Hepatic stellate cell (primary cell): ENCODE measurements at places on chromosomes 3 and 15.

- no peak for DNase-seq
Observed at GRCh38 chr3:149678351-149678950, 20.6 kb upstream of the WWTR1 start.

GRCh38 chr3:58090351-58090750 lies 82.1 kb downstream of the FLNB start:
- no peak for DNase-seq

DNA sequence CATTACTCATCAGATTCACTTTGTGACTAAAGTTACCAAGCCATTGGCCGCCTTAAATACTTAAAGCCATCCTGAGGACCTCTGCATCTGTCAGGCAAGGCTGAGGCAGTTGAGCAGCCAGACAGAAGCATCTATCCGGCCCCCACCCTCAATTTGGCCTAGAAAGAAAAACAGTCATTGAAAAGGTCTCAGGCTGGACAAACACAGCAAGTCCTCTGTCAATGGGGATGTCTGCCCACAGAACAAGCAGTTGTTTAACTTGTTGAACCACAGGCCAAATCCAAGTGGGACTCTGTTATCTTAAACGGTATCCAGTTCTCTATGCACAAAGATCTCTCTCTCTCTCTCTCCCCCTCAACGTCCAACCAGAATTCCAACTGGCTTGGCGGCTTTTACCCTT lies 2.8 kb downstream of the ZIC4 start:
- DNase-seq: no peak

DNA sequence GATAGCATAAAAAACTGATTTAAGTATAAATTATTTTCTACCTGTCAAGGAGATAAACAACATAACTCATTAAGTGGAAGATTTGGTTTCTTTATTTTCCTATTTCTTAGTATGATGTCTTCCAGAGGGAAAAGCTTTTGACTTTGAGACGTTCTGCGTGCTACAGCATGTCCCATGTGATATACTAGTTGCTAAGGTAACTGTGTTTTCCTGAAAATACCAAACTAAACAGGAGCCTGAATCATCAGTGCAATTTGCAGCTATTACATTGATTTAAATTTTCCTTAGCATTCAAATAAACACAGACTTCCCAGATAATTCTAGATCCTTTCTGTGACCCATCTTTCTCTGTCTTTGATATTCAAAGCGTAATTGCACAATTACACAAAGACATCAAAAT lies 117.7 kb upstream of the P2RY1 start:
- no peak for DNase-seq

GRCh38 chr3:81164806-81165205 lies 596.6 kb downstream of the GBE1 start:
- no peak for DNase-seq

- DNase-seq: peak; percentile 38
Observed at GRCh38 chr3:12187448-12188327, 29.0 kb upstream of the TIMP4 start.

DNA sequence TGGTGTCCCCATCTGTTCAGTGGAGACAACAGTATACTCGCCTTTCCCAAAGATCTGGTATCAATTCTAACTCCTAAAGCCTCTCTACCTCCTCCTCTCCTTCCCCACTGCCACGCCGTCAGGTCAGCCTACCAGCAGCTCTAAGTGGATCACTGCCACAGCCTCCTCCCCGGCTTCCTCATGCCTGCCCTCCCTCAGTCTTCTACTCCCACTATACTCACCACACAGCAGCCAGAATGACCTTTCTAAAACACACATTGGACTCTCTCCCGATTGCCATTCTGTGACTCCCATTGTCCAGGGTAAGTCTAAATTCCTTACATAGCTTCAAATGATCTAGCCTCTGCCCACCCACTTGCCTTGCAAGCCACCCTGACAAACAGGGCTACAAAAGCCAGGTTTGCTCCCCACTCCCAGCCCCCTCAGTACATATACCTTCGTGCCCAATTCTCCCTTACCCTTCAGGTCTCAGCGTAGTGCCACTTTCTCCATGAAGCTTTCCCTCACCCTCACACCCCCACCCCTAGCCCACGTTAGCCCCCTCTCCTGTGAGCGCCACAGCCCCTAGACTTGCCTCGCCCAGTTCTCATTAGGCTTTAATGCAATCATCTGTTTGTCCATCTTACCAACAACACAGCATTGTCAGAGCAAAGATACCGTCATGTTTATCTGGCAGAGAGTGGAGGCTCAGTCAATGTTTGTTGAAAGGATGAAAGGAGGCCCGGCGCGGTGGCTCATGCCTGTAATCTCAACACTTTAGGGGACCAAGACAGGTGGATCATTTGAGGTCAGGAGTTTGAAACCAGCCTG lies 9.5 kb upstream of the SEMA7A start:
- DNase-seq: peak; percentile 68

- DNase-seq: no peak
Observed at GRCh38 chr3:176286476-176287085, 910.7 kb downstream of the TBL1XR1 start.

DNA sequence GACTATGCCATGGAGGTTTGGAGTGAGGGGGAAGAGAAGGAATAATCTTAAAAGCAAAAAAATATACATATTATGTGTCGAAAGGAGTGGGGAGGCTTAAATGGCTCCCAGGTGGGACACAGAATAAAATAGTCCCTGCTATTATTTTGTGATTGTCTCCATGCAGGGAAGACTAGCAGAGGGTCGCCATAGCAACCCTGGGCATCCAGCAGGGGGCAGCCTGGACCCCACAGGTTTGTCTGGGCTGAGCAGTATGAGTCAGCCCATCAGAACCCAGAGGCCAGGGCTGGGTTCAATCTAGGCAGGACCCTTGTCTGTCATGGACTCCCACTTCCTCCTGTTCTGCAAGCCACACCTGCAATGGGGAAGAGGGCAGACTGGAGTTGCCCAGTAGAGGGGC lies 17.6 kb upstream of the LINGO1 start:
- DNase-seq: no peak

GRCh38 chr15:84725001-84725491 lies 9.1 kb upstream of the SEC11A start:
- no peak for DNase-seq

DNA sequence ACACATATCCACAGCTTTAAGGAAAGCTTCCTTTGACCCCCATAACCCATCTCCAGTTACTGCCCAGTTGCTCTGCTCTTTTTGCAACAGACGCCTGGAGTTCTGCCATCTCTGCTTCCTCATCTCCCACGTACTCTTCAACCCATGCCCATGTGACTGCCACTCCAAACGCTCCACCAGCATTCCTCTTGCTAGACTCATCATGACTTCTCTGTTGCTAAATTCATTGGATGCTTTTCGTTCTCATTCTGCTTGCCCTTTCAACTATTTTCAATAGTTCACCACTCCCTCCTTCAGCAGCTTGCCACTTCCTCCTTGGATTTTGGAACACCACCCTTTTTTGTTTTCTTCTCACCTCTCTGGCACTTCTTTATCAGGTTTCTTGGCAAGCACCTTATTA lies 2.7 kb upstream of the KNSTRN start:
- DNase-seq: peak; percentile 94

- DNase-seq: peak; percentile 37
Observed at GRCh38 chr3:149080699-149081091, 5.6 kb downstream of the HLTF start.

GRCh38 chr15:101272584-101272983 lies 4.7 kb downstream of the SELENOS start:
- no peak for DNase-seq

DNA sequence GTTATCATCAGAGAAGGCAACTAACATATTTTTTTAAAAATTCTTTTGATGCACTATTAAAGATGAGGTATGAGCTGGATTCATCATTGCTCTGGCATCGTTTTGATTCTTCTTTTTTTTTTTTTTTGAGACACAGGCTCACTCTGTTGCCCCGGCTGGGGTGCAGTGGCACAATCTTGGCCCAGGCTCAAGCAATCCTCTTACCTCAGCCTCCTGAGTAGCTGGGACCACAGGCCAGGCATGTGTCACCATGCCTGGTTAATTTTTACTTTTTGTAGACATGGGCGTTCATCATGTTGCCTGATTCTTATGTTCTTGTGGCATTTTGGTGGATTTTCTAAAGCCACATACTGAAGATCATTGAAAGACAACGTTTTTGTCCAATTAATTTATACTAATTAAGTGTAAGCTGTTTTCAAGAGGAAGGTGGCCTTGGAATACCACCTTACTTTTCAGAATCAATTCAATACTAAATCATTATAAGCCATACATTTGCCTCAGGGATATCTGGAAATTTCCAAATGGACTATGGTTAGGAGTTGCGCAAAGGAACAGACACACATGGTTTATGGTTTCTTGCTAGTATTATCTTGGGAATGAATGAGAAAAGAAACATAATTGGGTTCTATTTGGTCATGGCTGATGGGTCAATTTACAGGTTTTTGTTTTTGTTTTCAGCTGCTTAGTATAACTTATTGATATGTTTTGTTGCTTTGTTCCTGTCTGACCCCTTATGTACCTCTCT lies 22.8 kb downstream of the SLC28A2 start:
- no peak for DNase-seq

- no peak for DNase-seq
Observed at GRCh38 chr3:171687581-171687980, 122.7 kb downstream of the PLD1 start.

DNA sequence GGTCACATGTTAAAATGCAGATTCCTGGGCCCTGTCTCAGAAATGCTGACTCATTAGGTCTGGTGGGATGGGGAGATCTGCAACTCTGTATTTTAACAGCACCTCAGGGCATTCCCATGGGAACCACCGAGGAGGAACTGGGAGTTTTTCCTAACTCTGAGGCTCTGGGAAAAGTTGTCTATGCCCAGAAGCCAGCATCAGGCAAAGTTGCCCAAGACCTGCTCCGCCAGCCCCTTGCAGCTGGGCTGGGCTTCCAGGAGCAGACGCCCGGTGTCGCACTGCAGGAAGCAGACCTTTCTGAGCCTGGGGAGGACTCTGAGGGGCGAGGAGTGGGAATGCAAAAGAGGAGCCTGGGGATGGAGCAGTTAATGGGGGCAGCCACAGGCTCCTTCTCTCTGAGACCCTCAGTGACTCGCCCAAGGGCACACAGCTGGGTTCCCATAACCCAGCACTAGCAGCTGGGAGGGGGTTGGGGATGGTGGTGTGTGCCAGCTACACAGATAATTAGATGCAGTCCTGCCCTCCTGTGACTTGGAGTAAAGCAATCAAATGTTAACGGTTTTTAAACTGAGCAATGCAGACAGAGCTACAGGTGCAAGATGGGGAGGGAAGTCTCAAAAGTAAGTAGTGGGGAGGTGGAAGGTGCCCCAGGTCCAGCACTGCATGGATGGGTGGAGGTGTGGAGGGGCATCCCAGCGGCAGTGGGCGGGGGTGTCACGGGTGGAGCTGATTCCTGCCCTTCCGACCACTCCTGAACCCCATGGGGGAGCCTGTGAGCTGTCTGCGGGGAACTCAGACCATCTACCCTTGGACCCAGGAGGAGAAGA lies 100.4 kb downstream of the LSM3 start:
- no peak for DNase-seq

DNA sequence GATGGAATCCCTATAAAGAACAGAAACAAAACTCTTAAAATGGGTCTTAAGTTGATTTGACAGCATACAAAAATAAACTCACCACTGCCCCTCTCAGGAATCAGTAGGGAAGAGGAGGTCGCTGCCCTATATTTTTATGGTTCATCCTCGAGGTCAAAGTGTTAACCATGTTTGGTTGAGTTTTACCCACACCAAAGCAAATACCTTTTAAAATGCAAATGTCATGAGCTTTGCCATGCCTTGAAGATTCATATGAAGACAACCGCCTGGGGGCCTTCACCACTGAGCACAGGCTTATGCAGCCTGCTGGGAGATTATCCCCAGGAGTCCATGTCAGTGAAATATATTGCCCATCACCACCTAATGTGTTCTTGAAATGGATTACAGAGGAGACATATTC lies 66.1 kb downstream of the GLB1 start:
- DNase-seq: no peak

- DNase-seq: peak; percentile 52
Observed at GRCh38 chr15:73684581-73685455, 635 bp downstream of the CD276 start.

DNA sequence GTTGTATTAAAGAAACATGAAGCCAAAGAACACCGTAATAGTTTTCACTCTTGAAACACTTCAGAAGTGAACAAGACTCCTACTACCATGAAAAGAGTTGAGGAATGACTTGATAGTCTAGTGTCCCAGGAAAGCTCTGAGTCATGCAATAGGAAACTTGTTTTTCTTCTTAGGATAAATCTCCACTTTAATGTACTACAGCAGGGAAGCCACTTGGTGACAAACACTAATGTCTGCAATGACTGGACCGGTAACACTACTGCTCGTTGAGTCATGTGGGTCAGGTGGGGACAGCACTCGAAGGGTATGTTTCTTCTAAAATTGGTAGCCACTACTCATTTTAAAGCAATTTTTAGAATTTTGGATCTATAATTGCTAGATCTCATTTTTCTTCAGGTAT lies 291.7 kb upstream of the CNTN3 start:
- DNase-seq: no peak

DNA sequence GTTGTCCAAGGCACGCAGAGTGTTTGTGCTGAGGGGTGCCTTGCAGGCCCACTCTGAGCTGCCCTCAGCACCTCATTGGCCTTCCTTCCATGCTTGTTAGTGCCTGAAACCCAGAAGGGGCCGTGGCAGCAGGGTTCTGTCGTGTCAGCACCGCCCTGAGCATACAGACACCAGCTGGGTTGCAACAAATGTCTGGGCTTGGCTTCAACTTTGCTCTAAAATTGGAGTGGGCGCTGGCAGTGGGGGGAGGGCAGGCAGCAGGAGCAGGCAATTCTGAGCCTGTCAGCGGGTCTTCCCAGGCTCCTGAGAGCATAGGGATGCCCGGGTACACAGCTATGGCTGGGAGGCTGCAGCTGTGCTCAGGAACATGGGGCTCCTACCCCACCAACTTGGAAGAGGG lies 464.3 kb downstream of the EPHA3 start:
- peak; percentile 1 for DNase-seq
